ENCODE measurements at places on chromosomes 13 and 19.

- DNase-seq = no peak
Measured at GRCh38 chr19:53594811-53595509, 36.8 kb upstream of the DPRX start.

- DNase-seq = no peak
Measured at GRCh38 chr19:4052114-4052992, 14.3 kb downstream of the ZBTB7A start.

- no peak for DNase-seq
Measured at GRCh38 chr19:940591-941291, 14.9 kb downstream of the ARID3A start.

DNA sequence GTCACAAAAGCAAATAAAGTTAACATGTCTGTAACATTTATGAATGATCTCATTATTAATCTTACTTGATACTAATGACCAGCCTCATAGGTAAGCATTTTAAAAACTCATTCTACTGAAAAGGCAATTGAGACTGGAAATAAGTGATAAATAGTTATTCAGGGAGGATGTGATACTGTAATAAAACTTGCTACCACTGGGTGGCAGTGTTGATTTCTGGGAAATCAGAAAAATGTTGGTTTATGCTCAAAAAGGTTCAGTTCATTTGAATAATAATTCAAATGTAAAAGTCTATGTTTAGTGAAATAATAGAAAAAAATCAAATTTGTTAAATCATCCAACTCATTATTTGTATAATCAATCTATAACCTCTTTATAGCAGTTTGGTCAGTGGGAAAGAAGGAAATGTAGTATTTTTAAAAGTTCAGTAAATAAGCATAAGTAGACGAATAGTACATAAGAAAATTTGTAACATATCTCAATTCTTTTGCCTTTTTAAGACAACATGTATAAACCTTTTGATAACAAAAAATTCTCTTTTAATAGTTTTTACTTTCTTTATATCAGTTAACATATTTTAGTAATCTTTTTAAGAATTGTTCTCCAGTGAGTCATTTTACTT, 9.6 kb downstream of the ABHD13 start:
- DNase-seq = no peak

- no peak for DNase-seq
Measured at GRCh38 chr13:32595306-32595705, 9.1 kb downstream of the PDS5B start.

DNA sequence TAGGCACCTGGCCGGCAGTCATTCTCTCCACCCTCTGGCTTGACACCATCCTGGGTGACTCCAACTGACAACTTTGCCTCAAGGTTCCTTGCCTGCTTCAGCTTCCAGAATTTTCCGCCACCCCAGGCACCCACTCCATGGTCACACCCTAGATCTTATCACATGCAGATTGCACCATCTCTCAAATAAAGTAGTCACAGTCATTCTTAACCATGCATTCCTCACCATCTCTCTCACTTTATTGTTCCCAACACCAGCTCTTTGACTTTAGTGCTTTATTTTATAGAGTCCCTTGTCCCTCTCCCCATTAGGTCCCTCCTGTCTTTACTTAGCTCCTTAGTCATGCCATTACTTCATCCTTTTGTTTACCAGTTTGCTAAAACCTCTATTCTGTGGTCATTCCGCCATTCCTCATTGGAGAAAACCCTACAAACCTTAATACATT, 351.7 kb downstream of the SPRY2 start:
- no peak for DNase-seq

DNA sequence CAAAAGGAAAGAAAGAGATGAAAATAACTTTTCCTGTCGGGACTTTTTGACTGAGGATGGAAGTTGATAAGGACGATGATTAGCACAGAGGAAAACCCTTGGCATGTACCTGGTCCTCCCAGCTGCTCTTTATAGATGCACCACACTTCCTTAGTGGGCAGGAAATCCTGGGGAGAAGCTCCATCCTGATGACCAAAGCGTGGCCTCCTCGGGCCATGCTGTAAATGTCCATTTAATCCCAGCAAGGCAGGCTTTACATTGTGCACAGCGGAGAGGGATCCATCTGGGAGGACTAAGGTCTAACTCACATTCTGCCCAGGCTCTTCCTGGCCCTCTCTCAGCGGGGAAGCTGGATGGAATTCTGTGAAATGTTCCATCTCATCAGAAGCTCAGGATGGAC, 113.5 kb downstream of the COL4A2 start:
- no peak for DNase-seq

DNA sequence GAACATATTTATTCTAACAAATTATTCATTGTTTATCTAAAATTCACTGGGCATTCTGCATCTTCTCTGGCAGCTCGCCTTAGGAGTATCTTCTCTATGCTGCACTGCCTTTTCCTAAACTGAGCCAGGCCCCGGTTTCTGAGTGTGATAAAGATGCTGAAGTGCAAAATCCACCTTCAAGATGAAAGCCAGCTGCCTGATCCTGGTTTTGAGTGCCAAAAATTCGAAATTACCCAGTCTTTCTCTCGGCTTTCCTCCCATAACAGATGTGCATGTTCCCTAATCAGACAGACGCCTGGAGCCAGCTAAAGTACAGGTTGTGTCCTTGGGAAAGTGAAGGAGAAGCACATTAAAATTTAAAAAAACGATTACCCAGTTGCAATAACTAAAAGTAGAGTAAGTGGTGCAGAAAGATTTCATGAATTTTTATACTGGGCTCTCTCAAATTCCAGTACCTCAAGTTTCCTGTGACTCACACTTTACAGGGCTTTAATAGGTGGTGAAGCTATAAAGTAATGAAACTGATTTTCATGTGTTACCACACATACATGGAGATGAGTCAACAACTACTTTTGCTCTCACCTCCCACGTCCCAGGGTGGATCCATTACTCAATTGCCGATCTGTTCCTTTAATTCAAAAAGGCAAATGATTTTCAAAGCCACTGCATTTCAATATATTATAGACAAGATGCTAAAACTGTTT, 65.0 kb upstream of the GTF2F2 start:
- DNase-seq = no peak

- DNase-seq = no peak
Measured at GRCh38 chr13:54884682-54885081, 1856.1 kb downstream of the OLFM4 start.

GRCh38 chr19:1566392-1567115, 1.6 kb downstream of the MEX3D start:
- DNase-seq = peak; percentile 47

DNA sequence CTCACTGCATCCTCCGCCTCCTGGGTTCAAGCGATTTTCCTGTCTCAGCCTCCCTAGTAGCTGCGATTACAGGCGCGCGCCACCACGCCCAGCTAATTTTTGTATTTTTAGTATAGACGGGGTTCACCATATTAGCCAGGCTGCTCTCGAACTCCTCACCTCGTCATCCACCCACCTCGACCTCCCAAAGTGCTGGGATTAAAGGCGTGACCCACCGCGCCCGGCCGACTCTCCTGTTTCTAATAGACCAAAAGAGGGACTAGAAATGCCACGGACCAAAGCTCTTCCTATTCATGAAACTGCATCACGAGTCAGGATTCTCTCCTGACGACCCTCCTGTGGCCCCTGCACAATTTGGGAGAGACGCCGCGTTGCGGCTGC, 563 bp downstream of the ZNF43 start:
- no peak for DNase-seq

DNA sequence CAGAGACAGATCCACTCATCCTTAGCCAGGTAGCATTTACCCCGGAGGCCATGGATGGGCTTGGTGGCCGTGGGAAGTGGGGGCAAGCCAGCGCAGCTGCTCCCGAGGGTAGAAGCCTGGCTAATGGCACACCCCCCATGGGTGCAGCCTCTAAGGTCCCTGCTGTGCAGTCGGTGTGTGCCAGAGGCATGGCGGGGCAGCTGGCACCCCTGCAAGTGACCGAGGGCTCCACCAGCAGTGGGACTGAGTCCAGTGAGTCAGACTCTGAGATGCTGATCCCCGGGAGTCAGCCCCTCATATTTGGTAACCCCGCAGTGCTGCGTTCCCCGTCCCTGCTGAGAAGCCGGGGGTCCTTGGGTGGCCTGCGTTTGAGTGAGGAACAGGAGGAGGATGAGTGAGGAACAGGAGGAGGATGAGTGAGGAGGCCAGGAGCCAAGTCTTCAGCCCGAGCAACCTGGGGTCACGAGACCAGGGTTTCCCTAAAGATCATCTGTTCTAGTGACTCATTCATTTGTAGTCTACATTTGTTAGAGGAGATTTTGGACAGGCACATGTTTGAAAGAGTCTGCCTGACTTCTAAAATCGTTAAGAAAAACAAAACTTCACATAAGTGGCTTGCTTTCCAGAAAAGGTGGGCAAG, 180.7 kb downstream of the STK24 start:
- no peak for DNase-seq

- DNase-seq = no peak
Measured at GRCh38 chr19:49907745-49908446, 11.2 kb upstream of the IL4I1 start.

DNA sequence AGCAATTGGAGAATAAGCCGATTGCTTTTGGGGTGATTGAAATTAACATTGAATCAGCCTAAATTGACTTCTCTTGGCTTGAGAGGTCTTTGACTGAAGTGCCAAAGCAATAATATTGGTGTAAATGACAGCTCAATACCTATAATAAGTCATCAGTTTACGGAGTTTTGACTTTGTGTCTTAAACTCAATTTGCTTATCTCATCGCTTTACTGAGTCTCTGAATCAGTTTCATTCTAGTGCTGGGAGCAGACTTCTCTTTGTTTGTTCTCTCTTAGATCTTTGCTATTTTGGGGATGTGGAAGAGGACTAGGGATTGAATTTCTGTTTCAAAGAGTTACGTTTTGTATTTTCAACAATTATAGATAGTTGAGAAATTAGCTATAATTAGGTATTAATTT, 7.1 kb downstream of the RFC3 start:
- no peak for DNase-seq

GRCh38 chr19:5623397-5624017, 624 bp downstream of the SAFB start:
- DNase-seq = no peak

DNA sequence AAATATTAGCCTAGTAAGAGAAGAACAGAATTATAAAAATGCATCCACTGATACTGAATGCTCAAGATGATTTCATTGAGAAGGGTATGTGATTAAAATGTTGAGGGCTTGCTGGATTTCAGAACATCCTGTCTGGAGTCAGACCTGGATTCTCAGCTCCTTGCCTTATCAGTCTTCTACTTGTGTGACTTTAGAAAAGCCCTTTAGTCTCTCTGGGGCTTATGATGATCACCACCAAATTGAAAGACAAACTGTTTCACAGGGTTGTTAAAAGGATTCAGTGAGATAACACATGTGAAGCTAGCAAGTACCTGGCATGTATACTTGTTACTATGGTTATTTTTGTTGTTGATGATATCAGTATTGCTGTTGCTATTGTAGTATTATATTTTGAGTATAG, 118.4 kb downstream of the GPC6 start:
- no peak for DNase-seq

- DNase-seq = no peak
Measured at GRCh38 chr13:20190481-20191310, 2.0 kb downstream of the GJB2 start.

DNA sequence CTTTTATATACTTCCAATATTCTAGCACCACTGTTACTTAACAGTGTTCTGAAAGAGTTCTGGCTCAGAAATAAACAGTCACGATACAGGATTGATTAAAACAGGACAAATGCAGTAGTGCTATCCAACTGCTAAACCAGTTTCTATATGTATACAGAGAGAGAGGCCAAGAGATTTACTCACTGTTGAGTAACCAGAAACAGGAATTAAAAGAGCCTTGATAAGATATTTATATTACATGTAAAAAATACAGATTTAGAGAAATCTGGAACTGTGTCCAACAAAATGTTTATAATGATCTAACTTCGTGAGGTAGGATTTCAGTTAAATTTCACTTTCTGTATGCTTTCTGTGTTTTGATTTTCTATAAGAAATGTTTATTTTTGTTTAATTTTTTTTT, 116.6 kb downstream of the CDK8 start:
- no peak for DNase-seq

DNA sequence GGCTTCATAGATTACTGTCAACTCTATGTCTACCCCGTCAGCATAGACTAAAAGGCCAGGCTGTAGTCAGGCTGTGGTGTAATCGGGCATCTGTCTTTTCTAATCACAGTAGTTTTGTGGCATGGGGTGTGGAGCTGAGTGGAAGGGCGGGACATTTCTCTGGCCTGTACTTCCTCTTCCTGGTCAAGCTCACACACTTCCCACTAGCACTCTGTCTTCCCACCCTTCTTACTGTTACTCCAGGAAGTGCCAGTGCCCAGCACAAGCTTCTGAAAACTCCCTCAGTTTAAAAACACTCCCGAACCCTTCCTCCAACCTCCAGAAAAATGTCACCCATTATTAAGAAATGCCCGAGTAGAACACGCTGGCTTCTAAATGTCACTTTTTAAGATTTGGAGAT, 229.8 kb downstream of the KLF5 start:
- DNase-seq = no peak

- no peak for DNase-seq
Measured at GRCh38 chr13:93307651-93308050, 81.0 kb downstream of the GPC6 start.

GRCh38 chr13:73767747-73768315, 366.4 kb downstream of the KLF12 start:
- DNase-seq = no peak

DNA sequence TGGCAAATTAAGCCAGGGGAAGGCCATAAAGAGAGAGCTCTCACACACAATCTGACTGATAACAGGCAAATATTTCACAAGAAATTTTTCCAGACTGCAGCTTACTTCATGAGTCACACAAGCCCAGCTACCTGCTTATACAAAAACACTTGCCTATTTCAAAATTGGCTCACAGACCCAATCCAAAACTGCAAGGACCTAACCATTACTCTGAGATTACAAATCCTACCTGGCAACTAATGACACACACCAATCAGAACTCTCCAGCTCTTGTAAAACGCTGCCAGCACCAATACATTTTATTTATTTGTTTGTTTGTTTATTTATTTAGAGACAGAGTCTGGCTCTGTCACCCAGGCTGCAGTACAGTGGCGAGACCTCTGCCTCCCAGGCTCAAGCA, 18.1 kb upstream of the ZFP82 start:
- no peak for DNase-seq

GRCh38 chr13:20057963-20058362, 99.4 kb downstream of the ZMYM2 start:
- no peak for DNase-seq

DNA sequence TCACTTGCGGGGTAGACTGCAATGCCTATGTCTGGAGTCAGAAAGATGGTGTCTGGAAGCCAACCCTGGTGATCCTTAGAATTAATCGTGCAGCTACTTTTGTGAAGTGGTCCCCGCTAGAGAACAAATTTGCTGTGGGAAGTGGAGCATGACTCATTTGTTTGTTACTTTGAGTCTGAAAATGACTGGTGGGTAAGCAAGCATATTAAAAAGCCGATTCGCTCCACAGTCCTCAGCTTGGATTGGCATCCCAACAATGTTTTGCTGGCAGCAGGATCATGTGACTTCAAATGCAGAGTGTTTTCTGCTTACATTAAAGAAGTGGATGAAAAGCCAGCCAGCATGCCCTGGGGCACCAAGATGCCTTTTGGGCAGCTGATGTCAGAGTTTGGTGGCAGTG, 9.5 kb upstream of the ERVV-1 start:
- DNase-seq = no peak

GRCh38 chr13:25214491-25215252, 42.6 kb upstream of the AMER2 start:
- DNase-seq = no peak

Data from NCI-H1048 (cell line).